ENCODE measurements at places on chromosomes 6 and 20.

DNA sequence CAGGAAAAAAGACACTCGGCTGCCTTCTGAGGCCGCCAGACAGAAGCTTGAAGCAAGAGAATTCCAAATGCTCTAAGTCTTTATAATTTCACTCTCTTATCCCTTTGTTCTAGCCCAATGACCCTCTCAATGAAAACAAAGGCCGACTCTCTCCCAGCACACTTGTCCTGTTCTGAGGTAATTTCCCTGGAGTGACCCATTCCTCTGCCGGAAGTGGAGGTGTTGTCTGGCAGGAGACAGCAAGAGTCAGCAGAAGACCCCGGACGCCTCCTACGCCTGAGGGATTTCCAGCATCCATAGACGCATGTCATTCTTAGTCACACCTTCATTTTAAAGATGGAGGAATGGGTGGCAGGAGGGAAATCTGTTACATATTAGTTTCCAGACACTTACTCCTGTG lies 110.3 kb downstream of the SOD2 start:
- DNase-seq: no peak

- no peak for DNase-seq
Observed at GRCh38 chr6:46288835-46289234, 118.1 kb upstream of the ENPP5 start.

DNA sequence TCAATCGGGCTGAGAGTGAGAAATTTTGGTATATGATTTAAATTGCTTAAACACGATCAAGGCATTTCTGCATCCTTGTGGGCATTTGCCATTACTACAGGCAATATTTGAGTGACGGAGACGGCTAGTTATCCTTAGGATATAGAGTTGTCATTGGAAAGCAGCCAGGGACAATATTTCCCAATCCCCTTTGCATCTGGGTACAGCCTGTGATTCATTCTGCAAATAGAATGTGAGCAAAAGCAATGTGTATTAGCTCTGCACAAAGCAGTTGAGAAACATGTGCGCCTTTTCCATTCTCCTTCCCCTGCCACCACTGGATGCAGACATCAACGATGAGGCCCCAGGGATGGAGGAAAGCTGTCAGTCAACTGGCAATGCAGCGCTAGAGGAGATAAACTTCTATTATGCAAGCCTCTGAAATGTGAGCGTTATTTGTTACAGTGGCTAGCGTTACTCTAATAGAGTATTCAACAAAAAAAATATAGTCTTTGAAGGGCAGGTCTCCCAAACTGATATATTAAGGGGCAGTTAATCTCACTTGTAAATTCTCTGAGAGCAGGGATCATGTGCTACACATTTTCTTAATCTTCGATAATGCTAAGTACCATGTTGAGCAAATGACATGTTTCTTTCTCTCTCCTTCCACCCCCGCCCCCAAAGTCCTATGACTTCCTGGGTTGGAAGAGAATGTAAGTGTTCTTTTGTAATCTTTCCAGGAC lies 37.1 kb upstream of the NCOA3 start:
- DNase-seq: peak; percentile 98

DNA sequence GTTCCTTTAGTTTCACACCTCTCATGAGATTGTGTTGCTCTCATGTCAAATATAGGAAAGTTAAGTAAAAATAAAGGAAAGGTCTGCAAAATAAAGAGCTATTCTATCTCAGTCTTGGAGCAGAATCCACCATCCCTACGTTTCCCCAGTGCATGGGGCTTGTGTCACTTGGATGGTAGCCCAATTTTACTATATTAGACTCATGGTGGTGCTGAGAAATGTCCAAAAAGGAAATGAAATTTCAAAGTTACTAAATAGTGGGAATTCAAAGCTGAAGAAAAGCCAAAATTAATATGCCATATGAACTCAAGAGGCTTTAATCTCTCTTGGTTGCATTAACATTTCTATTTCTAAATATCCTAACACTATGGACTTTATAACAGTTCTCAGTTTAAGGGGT lies 1283.3 kb upstream of the GJE1 start:
- DNase-seq: no peak

- DNase-seq: no peak
Observed at GRCh38 chr6:148001844-148002642, 340.6 kb upstream of the SASH1 start.

GRCh38 chr6:9514146-9514545 lies 900.7 kb downstream of the TFAP2A start:
- DNase-seq: no peak

DNA sequence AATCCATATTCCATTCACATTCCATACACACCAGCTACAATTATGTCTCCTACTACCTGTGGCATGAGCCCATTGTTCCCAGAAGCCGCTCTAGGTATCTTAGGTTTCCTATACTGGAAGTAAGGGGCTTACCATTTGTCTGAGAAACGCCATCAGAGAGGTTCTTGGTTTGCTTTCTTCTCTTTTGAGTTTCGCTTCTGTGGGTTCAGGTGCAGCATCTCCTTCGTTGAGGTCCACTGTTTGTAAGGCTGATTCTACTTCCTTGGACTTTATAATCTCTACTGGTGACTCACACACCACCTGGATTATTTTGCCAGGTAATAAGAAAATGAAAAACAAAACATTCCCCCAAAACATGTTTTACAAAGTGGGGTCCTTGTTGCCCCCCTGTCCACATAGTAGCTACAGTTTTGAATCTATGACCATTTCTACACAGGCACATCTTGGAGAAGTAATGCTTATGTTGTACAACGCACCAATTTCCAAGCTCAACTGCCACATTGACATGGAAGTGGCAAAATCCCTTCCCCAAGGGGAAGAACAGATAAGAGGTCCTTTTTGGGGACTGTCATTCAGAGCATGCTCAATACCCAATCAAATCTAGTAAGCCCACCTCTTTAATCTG lies 103.5 kb downstream of the BCAS1 start:
- no peak for DNase-seq

DNA sequence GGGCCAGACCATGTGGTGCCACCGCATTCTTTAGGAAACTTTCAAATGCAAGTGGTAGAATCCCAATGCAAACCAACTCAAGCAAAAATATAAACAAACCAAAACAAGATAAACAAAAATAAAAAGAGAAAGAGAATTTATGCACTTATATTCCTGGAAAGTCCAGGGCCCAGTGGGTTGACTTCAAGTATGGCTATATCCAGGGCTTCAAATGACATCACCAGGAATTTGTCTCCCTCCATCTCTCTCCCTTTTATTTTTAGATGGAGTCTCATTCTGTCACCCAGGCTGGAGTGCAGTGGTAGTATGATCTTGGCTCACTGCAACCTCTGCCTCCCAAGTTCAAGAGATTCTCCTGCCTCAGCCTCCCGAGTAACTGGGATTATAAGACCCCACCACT lies 56.1 kb upstream of the PNRC1 start:
- peak; percentile 53 for DNase-seq

DNA sequence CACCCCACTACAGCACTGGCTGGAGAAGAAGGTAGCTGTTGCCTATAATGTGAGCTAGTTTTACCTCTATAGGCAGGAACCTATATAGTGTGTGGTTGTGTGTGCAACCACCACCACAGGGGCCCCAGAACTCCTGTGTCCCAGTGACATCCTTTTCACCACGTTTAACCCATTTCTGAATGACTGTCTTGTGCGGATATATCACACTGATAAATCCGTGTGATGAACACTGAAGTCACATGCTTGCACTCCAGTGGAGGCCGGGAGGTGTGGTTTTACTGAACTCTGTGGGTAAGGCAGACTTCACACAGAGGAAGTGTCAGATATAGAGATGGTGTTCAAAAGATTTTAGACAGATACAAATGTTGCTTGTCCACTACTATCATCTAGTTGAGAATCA lies 32.5 kb downstream of the SDHAF4 start:
- DNase-seq: no peak

DNA sequence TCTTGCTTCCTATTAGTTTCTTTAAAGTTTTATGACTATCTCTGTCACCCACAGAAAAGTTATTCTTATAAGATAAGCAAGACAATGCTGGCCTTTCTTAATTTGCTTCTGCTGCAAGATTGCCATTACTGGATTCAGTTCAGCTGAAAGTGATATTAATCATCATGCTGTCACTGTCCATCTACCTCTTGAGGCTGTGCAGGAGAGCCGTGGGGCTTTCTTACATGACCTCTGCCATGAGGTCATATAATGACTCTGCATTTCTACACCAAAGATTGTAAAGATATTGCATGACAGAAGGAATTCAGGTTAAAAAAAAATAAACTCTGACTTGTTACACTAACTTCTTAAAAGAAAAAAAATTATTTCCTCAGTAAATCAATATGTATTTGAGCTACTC lies 106.9 kb downstream of the TRDN start:
- peak; percentile 45 for DNase-seq

- no peak for DNase-seq
Observed at GRCh38 chr6:91653895-91654294, 1067.0 kb upstream of the MAP3K7 start.

DNA sequence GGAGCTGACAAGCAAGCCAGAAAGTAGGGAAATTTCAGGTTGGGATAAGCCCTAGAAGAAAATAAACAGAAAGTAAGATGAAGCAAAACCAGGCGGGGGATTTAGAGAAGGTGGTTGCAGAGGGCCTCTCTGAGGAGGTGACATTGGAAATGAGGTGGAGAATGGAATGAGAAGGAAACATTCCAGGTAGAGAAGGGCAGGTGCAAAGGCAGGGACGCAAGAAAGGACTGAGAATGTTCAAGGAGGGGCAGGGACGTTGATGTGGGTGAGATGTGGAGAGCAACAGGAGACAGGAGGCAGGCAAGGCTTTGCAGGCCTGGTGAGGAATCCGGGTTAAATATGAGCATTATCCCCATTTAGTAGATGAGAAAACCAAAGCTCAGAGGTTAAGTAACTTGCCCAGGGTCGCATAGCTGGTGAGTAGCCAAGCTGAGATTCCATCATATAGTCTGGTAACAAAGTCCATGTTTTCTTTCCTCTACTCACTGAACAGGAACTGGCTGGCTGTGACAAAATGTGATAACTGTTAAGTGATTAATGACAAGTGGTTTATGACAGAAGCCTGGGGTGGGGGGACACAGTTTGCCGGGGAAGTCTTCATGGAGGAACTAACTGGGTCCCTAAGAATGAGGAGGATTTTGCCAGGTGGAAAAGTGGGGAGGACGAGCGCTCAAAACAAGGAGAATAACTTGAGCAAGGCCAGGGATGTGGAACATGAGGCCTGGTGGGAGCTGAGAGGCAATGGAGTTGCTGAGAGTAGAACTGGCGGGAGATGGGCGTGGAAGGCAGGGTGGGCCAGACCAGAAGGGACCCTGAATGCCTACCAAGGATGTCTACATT lies 32.6 kb downstream of the MRPL14 start:
- no peak for DNase-seq

DNA sequence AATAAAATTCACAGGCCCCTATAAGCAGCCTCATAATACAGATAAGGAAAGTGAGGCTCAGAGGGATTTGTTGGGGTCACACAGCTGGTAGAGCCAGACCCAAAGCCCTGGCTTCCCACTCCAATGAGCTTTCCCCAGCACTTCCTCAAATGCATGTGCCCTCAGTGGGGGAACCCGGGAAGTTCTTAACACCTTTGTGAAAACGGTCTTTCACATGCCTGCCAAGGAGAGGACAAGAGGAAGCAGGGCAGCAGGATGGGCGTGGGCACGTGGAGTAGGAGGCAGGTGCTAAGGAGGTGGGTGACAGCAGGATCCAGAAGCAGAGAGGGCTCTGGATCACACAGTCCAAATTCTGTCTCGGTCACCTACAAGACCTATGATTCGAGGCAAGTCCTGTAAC lies 598 bp downstream of the PI16 start:
- no peak for DNase-seq

GRCh38 chr20:20528861-20529260 lies 161.0 kb downstream of the INSM1 start:
- peak; percentile 20 for DNase-seq

DNA sequence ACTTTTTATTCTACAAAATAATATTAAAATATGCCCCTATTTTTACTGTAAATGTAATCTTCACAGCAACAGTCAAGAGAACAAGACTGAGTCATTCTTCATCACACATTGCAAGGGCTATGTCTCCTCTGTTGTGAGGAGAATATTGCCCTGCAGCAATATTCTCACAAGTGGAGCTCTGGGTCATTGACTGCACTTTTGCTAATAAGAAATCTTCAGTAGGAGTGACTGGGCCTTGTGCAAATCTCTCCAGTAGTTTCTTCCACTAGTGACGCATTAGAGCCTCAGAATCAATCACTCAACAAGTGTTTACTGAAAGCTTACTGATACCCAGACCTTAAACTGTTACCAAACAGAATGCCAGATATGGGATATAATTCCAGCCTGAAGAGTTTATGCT lies 49.1 kb downstream of the LAMA2 start:
- peak; percentile 29 for DNase-seq
